D721Med (cell line): ENCODE measurements at places on chromosomes 1 and 21.

DNA sequence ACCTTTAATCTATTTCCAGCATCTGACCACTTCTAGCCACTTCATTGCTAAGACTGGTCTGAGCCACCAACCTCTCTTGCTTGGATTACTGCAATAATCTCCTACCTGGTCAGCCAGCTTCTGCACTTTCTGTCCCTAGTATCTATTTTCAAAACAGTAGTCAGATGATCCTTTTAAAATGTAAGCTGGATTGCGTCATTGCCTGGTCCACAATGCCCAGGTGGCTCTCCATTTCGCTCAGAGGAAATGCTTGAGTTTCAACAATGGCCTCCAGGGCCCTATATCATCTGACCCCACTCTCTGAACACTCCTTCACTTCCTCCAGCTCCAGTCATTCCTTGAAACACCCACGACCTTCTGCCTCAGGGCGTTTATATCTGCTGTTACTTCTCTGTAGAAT is 2.3 kb downstream of the FYB2 start:
- DNase-seq, result no peak

GRCh38 chr1:89763649-89763986 is 57.2 kb upstream of the LRRC8D start:
- DNase-seq, result no peak

DNA sequence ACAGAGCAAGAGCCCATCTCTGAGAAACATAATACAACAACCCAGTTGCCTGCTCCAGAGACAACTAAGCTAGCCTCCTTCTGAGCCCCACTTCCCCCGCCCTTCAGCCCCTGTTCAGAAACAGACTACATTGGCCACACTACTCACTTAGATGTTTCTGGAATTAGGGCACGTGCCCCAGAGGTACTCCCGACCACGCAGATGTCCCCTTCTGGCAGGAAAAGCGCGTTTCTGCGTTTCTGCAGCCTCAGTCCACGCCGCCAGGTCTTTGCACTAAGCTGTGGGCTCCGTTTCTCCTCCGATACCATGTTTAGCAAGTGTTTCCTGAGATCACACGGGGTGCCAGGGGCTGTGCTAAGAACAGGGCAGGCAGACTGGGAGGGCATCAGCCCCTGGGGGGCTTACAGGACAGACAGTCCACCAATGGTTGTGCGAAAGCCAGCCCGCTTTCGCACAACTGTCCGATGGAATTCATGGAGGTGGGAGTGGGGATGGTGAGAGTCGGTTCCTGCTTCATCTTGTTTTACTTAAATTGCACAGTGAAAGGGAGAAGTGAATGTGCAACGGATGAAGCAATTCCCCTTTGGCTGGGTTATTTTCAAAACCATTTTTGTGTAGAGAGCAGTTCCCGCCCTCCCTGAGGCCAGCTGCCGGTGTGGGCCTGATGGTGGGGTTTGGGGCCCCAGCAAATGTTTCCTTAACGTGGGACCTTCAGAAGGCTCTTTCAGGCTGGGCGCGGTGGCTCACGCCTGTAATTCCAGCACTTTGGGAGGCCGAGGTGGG is 2.7 kb downstream of the PIK3CD start:
- DNase-seq, result no peak

GRCh38 chr1:232221802-232222499 is 408.0 kb downstream of the SIPA1L2 start:
- DNase-seq, result no peak

DNA sequence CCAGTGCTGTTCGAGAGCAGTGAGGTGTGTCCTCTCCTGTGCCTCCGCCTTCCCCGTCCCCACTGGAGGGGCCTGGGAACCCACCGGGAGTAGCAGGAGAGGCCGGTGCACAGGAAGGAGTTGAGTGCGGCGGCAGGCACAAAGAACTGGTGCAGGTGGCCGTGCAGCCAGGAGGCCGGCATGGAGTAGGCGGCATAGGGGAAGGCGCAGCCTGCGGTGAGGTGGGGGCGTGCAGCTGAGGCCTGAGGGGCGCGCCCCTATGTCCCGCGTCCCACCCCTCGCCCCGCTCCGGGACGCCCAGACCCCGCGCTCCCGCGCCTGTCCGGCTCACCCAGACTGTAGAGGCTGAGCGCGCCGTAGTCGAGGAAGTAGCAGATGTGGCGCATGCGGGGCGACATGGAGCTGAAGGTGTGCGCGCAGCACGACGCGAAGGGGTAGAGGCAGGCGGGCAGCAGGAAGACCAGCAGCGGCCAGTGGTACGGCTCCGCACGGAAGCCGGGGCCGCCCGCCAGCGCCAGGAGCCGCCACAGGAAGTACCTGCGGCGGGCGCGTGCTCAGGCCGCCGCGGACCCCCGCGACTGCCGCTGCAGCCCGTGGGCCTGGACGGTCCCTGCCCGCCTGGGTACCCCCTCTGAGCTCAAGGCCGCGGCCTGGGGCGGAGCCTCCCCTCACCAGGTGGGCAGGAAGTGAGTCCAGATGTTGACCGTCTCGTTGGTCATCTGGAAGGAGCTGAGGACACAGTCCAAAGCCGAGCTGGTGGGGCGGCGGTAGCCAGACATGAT is 2.2 kb downstream of the PAQR6 start:
- DNase-seq, result no peak

DNA sequence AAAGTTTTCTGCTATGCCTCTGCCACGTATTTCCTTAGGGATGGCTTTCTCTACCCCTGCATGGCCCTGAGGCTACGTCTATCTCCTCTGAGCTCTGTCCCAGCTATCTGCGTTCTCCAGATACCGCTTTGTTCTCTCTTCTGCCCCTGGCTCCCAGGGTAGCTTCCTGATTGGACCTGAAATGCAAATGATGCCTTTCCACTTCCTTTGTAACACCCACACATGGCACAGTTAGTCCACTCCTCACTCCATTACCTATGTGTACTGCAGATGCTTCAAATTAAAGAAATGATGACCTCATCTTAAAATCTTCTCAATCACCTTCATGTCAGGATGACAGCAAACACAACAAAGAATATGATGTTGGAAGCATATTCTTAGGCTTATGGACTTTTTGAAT is 138.6 kb upstream of the POGK start:
- DNase-seq, result no peak

- no peak for DNase-seq
These were observed 18.6 kb downstream of the TMEM81 start for GRCh38 chr1:205065666-205066065.

- no peak for DNase-seq
These were observed 12.5 kb downstream of the ADORA1 start for GRCh38 chr1:203139976-203140475.

DNA sequence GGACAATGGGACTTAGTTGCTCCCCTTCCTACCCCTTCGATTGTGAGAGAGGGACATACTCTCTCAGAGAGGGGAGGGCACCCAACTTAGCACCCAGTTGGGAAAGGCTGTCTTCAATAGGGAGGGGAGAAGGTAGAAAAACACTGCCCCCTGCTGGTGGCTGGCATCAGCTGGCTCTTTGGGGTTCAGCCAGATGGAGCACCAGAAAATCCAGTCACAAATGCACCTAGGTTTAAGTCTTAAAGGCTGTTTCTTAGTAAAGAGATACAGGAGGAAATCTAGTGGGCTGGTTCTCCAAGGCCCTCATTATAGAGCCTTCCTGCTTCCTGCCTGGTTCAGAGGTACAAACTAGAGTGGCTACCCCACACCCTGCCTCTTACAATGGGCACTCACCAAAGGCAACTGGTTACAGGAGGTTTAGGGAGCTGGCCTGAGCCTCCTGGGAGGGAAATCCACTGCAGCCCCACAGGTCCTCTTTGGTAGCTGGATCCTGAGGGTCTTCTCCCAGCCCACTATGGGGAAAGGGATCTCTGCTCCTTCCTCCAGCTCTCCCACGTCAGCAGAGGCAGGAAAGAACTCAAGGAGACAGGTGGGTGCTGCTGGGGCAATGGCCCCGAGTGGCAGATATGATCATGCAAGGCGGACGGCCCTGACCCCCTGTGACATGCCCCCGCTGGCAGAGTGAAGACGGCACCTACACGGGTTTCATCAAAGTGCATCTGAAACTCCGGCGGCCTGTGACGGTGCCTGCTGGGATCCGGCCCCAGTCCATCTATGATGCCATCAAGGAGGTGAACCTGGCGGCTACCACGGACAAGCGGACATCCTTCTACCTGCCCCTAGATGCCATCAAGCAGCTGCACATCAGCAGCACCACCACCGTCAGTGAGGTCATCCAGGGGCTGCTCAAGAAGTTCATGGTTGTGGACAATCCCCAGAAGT is 28.3 kb downstream of the EIF2D start:
- peak; percentile 78 for DNase-seq

- no peak for DNase-seq
These were observed 77.8 kb downstream of the ALPL start for GRCh38 chr1:21586846-21587601.

GRCh38 chr1:30895382-30895943 is 13.1 kb downstream of the SDC3 start:
- DNase-seq, result no peak

GRCh38 chr1:58779801-58780382 is 4.0 kb downstream of the JUN start:
- DNase-seq, result no peak

- no peak for DNase-seq
These were observed 1279.9 kb upstream of the TMPRSS15 start for GRCh38 chr21:19683492-19683891.

DNA sequence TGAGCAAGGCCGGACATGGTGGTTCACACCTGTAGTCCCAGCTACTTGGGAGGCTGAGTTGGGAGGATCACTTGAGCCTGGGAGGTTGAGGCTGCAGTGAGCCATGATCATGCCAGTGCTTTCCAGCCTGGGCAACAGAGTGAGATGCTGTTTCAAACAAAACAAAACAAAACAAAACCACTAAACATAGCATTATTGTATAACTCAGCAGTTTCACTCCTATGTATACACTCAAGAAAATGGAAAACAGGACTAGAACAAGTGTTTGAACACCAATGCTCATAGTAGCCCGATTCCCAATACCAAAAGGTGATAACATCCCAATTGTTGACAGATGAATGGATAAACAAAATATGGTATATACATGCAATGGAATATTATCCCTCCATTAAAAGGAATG is 1.3 kb upstream of the SPATA21 start:
- DNase-seq, result no peak

- DNase-seq, result no peak
These were observed 111.9 kb downstream of the PTPN14 start for GRCh38 chr1:214439352-214440119.

DNA sequence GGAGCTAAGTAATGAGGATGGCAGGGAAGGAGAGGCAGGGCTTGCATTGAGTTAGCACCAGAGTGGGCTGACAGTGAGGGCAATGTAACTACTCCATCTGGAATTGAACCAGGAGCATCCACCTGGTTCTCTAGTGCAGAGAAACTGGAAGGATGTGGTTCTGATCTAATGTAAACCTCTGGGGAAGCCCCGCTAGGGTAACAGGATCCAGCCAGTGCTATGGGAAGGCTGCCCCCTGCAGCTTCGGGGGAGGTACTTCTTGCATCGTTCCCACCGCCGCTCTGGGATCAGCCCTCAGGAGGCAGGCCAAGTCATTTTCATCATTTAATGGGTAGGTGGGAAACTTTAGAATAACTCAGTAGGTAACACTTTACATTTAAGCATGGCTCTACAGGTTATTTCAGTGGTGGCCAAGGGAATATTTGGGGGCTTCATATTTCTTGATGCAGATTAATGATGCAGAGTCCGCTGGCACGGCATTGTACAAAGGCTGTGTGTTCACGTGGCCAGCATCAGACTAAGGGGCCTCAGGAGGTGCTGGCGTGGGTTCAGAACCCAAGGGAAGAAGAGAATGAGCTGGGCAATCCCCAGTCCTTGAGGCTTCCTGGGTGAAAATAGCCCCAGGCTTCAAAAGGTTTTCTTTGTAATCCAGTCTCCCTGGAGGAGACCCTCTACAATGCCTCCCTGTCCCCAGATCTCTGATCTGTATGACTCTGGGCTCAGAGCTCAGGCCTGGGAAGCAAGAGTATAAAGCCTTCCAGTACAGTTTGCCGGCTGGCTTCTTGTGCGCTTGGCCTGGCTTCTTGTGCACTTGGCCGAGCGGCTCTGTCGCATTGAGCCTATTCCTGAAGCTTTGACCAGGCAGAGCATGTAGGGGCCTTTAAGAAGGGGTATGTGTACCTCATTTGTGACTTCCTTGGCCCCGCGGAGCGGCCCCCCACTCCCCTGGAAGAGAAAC is 26.4 kb upstream of the KAZN start:
- DNase-seq, result no peak

DNA sequence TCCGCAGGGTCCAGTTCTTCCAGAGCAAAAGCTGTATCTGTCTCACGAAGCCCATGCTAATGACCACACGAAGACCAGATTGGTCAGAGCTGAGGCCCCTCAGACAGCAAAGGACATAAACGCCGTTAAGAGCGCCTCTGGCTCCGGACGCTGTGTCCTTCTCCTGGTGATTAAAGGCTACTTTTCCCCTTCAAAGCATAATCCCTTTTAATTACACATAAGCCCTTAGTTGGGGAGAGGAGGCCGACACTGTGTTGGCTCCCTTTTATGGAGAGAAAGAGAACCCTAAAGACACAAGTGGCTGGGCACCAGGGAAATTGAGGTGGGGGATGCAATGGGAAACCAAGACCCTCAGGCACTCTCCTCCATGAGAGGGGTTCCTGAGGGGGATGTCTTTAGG is at the start of gene ABCA4:
ABCA4 (minus strand) TSS at position 158 of the 400 bp plus-strand sequence; CDS start at position 55, 103 bp downstream.
- DNase-seq, result peak; percentile 60

- DNase-seq, result no peak
These were observed 33.7 kb downstream of the PRDM15 start for GRCh38 chr21:41845310-41846032.
